ENCODE measurements at places on chromosomes 6 and 20.

GRCh38 chr6:139316622-139317317 lies 25.0 kb upstream of the TXLNB start:
- DNase-seq: no peak

GRCh38 chr6:124433387-124434160 lies 528.7 kb upstream of the RNF217 start:
- no peak for DNase-seq

DNA sequence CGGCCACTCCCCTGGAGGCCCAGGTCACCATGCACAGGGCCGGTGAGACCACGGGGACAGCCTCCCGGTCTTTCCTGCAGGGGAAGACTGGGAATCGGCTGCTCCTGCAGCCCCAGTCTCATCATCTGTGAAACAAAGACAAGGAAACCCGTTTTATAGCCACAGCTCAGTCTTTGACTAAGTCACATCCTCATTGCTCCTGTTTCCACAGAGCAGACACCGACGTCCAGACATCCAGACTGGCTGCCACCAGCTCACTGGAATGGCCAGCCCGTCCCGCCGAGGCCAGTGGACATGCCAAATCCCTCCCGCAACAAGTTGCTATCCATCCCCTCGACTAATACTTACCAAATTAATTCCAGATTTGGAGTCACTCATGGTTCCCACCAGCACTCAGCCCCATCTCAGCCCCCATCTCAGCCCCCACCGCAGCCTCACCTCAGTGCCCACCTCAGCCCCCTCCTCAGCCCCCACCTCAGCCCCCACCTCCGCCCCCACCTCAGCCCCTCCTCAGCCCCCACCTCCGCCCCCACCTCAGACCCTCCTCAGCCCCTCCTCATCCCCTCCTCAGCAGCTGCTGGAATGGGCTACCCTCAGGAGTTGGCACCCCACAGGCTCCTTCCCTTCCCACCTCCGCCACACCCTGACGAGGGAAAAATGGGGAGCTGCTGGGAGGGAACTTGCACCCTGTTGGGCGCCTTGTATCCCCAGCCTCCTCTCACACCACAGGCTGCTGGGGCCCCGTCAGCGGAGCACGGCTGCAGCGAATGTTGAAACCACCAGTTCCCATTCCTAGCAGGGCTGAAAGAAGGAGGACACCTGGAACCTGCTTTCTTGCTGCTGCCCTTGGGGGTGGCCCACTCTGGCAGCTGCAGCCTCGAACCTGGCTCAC lies 48.7 kb downstream of the YTHDF1 start:
- no peak for DNase-seq

GRCh38 chr6:16985513-16986284 lies 116.2 kb upstream of the STMND1 start:
- peak; percentile 98 for DNase-seq

DNA sequence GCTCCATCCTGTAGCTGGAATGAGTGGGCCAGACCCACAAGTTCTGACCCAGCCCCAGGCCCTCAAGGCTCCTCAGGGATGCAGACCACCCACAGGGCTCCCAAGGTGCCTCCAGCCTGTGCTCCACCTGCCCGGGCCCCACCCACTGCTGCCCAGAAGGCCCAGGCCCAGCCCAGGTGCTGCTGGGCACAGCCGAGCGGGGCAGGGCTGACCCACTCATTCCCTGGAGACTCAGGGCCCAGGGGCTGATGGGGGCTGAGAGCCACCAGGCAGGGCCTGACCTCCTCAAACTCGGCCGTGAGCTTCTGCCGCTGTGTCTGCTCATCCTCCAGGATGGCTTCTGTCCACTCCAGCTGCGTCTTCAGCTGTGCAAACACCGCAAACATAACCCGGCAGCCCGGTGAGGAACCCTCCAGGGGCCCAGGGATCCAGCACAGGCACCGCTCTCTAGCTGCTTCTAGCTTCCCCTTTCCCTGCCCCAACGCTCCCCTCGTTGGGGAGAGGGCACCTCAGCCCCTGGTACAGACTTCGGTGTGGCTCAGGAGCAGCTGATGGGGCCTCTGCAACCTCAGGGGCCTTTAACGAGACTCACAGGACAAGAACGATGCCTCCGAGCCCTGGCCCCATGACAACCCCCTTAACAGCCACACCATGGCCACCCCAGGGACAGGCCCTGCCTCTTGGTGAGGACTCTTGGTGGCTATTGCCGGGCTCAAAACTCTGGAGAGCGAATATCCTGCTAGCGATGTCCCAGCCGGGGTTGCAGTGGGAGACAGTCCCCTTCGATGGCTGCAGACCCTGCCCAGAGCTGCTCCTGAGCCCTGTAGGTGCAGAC lies 46.0 kb downstream of the DSTN start:
- DNase-seq: no peak

- DNase-seq: no peak
Measured at GRCh38 chr6:68059261-68059660, 575.8 kb upstream of the ADGRB3 start.

All from AG10803 (cell line).